A673 (cell line): ENCODE measurements at places on chromosomes 7 and 10. TPM values are rescaled to one million over a fixed set of nuclear protein-coding genes. Genes with fewer than 3 reads are reported as not detected.

The GLI3 gene
- 52.6 and 58.7 TPM in 2 replicates for total RNA-seq

GRCh38 chr10:47309408-47310089 lies 9.6 kb downstream of the GDF10 start:
- no peaks in the 10 kb centered on the region for H3K4me1 ChIP-seq
- H3K27me3 ChIP-seq = no peaks in the 10 kb centered on the region
- DNase-seq = no peak
- H3K36me3 ChIP-seq = no peaks in the 10 kb centered on the region
- H3K4me3 ChIP-seq = no peak overlapping the region
- H3K27ac ChIP-seq = no peak overlapping the region

- no peak for DNase-seq
- no peak overlapping the region for H3K4me3 ChIP-seq
- H3K4me1 ChIP-seq = no peaks in the 10 kb centered on the region
- H3K36me3 ChIP-seq = no peaks in the 10 kb centered on the region
- no peak overlapping the region for H3K27ac ChIP-seq
- H3K27me3 ChIP-seq = no peaks in the 10 kb centered on the region
Measured at GRCh38 chr10:132912713-132913558, 29.4 kb downstream of the CFAP46 start.

DNA sequence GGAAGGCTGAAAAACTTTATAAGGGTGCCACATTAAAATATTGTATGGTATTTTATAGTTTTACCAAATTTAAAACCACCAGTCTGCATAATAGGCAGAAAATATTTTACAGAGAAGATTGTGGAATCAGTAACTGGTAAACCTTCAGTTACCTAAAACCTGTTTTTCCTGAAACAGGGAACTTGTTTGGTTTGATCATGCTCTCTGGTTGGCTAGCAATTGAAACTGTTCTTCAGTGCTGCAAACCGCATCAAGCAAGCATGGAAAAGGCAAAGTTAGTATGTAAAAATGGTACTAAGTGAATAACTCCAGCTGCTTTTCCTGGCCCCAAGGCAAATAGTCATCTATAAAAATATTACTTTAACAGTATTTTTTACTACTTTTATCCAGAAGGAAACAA lies 316.9 kb upstream of the LRRN3 start:
- DNase-seq = no peak
- H3K4me1 ChIP-seq = no peaks in the 10 kb centered on the region
- no peaks in the 10 kb centered on the region for H3K27me3 ChIP-seq
- no peak overlapping the region for H3K27ac ChIP-seq

- H3K27ac ChIP-seq = no peak overlapping the region
- no peaks in the 10 kb centered on the region for H3K4me1 ChIP-seq
- H3K27me3 ChIP-seq = peaks cover 29% of the 10 kb centered on the region
- no peaks in the 10 kb centered on the region for H3K36me3 ChIP-seq
Measured at GRCh38 chr7:132240821-132241422, 335.3 kb downstream of the PLXNA4 start.

- no peaks in the 10 kb centered on the region for H3K36me3 ChIP-seq
- no peak overlapping the region for H3K4me3 ChIP-seq
- no peak for DNase-seq
- no peaks in the 10 kb centered on the region for H3K4me1 ChIP-seq
- no peak overlapping the region for H3K27ac ChIP-seq
Measured at GRCh38 chr7:30965372-30965771, 1.6 kb downstream of the GHRHR start.

The ACADSB gene
- 20.4 and 27.8 TPM in 2 replicates for total RNA-seq

The UCN3 gene
- not detected in 2 replicates for total RNA-seq

The FBXO24 gene
- 0.44 and 0.75 TPM in 2 replicates for total RNA-seq

GRCh38 chr10:29950391-29950790 lies 109.0 kb downstream of the JCAD start:
- no peak for DNase-seq
- no peak overlapping the region for H3K27ac ChIP-seq
- no peaks in the 10 kb centered on the region for H3K36me3 ChIP-seq
- H3K4me3 ChIP-seq = no peak overlapping the region
- no peaks in the 10 kb centered on the region for H3K4me1 ChIP-seq
- H3K27me3 ChIP-seq = no peaks in the 10 kb centered on the region

The AKR1D1 gene
- not detected in 2 replicates for total RNA-seq

The C7orf33 gene
- total RNA-seq = not detected in 2 replicates

GRCh38 chr7:25854608-25855497 lies 297.1 kb upstream of the NFE2L3 start:
- H3K27me3 ChIP-seq = peaks cover 16% of the 10 kb centered on the region
- H3K4me1 ChIP-seq = peaks cover 14% of the 10 kb centered on the region
- H3K27ac ChIP-seq = no peak overlapping the region
- no peaks in the 10 kb centered on the region for H3K36me3 ChIP-seq

DNA sequence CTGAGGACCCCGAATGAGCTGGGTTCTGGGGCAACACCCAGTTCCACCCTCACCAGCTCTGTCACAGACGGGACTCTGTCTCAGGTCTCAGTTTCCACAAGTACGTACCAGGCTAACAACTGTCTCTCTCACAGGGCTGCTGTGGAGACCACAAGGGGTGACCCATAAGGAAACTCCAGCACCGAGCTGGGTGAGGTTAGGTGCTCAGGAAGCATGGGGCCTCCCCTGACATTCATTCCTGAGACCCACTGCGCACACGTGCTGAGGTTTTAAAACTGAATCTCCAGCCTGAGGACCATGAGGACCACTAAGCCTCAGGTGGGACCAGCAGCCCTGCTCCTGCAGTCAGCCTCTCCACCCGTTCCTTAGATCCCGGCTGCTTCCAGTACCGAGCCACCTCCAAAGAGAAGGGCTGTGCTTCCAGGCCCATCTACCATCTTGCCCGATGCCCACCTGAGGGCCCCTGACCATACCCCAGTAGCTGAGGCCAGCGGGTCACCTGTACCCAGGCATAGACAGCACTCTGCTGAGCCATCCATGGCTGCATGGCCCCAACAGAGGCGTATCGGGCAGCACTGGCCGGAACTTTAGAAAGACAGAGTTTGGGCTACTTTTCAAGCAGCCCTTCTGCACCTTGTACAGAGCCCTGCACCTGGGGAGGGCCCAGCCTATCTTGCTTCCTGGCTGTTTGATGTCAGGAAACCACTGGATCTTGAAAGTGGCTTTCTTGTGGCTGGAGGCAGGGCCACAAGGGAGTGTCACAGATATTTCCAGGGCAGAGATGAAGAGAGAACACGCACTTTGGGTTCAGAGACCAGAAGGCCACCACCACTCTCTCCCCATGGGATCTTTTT lies 18.7 kb downstream of the HSPA12A start:
- no peak overlapping the region for H3K27ac ChIP-seq
- DNase-seq = no peak
- H3K4me1 ChIP-seq = no peaks in the 10 kb centered on the region
- H3K27me3 ChIP-seq = peaks cover 13% of the 10 kb centered on the region
- H3K36me3 ChIP-seq = no peaks in the 10 kb centered on the region

GRCh38 chr10:62136931-62137330 lies 131.7 kb downstream of the RTKN2 start:
- DNase-seq = no peak
- no peak overlapping the region for H3K27ac ChIP-seq
- H3K4me3 ChIP-seq = no peak overlapping the region

- H3K36me3 ChIP-seq = no peaks in the 10 kb centered on the region
- no peak overlapping the region for H3K27ac ChIP-seq
- H3K27me3 ChIP-seq = no peaks in the 10 kb centered on the region
- peak; percentile 7 for DNase-seq
- H3K4me3 ChIP-seq = no peak overlapping the region
Measured at GRCh38 chr7:7693881-7694280, 24.5 kb downstream of the RPA3 start.

The SH2B2 gene
- 8.6 and 11.3 TPM in 2 replicates for total RNA-seq

DNA sequence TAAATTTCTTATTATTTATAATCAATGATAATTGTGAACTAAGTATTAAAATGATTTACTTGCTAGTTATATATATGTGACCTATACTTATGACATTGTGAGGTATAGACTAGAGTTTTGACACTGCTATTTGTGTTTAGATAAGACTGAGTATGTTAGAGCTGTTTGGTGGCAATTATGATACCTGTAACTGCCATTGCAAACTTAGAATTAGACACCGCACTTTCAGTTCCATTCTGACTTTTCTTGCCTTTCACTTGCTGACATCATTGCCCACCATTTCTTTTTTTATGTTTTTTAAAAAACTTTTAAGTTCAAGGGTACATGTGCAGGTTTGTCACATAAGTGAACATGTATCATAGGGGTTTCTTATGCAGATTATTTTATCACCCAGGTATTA lies 214.5 kb downstream of the MBL2 start:
- H3K27ac ChIP-seq = no peak overlapping the region
- H3K4me1 ChIP-seq = no peaks in the 10 kb centered on the region
- no peaks in the 10 kb centered on the region for H3K36me3 ChIP-seq
- H3K27me3 ChIP-seq = no peaks in the 10 kb centered on the region
- H3K4me3 ChIP-seq = no peak overlapping the region
- DNase-seq = no peak

- H3K36me3 ChIP-seq = no peaks in the 10 kb centered on the region
- DNase-seq = no peak
- no peaks in the 10 kb centered on the region for H3K27me3 ChIP-seq
- H3K27ac ChIP-seq = no peak overlapping the region
Measured at GRCh38 chr7:11177793-11178192, 204.1 kb downstream of the PHF14 start.

DNA sequence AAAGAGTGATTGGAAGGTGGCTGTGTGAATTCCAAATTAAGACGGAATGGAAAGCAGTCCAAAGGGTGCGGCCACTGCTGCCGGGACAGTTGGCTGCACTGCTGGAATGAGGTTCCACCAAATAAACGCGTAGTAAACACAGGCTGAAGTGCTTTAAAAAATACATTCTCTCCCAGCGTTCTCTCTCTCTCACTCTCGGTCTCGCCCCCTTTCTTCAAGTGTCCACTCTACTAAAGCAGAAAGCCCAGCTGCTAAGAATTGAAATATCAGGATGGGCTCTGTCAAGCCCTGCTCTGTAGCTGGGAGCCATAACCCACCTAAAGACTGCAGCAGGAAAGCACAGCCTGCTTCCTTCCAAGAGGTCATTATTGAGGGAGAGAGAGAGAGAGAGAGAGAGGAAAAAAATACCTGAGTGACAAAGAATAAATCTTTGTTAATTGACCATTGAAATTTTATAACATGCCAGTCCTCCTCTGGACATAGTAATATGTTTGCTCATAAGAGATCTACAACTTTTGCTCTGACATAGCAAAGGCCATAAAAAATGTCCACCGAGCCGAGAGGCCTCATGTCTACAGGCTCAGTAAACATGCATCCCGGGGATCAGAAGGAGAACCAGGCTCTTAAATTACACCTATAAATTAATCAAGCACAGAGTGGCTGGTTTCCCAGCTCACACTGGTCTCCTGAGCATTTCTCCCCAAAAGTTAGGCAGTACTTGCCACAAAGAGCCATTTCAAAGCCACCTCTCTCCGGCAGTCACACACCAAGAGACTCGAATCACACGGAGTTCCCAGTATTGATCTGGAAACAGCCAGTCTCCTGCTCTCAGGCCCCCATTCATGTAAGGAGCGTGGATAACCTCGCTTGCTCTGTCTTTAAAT lies 72.8 kb downstream of the FGFR2 start:
- no peak overlapping the region for H3K27ac ChIP-seq
- peaks cover 45% of the 10 kb centered on the region for H3K27me3 ChIP-seq
- no peak for DNase-seq
- H3K36me3 ChIP-seq = no peaks in the 10 kb centered on the region
- no peaks in the 10 kb centered on the region for H3K4me1 ChIP-seq

The CHST12 gene
- 19.7 and 21.8 TPM in 2 replicates for total RNA-seq

- no peak overlapping the region for H3K27ac ChIP-seq
- DNase-seq = no peak
- no peak overlapping the region for H3K4me3 ChIP-seq
- no peaks in the 10 kb centered on the region for H3K27me3 ChIP-seq
- no peaks in the 10 kb centered on the region for H3K36me3 ChIP-seq
Measured at GRCh38 chr7:154613811-154614210, 389.1 kb downstream of the PAXIP1 start.

- H3K27ac ChIP-seq = no peak overlapping the region
- no peaks in the 10 kb centered on the region for H3K36me3 ChIP-seq
- H3K27me3 ChIP-seq = no peaks in the 10 kb centered on the region
- no peak overlapping the region for H3K4me3 ChIP-seq
- no peaks in the 10 kb centered on the region for H3K4me1 ChIP-seq
Measured at GRCh38 chr10:17335065-17335464, 107.0 kb downstream of the VIM start.

DNA sequence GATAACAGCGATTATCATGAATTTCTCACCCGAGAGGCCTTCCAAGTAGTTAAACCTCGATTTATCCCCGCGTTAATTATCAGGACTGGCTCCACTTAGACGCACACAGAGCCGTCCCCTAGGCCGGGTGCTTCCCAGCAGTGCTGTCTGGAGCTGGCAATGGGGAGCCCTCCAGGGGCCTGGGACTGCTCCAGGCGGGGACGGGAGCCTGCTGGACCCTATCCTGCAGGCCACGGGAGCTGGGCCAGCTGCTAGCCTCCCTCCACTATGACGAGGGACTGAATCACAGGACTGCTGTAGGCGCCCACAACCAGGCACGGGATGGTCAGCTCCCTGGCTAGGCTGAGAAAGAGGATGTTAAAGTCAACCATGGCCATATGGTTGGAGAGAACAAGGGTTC lies 229.1 kb downstream of the ELFN1 start:
- no peaks in the 10 kb centered on the region for H3K4me1 ChIP-seq
- no peaks in the 10 kb centered on the region for H3K27me3 ChIP-seq
- H3K4me3 ChIP-seq = no peak overlapping the region
- no peaks in the 10 kb centered on the region for H3K36me3 ChIP-seq
- no peak overlapping the region for H3K27ac ChIP-seq

- H3K36me3 ChIP-seq = no peaks in the 10 kb centered on the region
- H3K27me3 ChIP-seq = no peaks in the 10 kb centered on the region
- H3K4me3 ChIP-seq = no peak overlapping the region
- H3K4me1 ChIP-seq = no peaks in the 10 kb centered on the region
- no peak overlapping the region for H3K27ac ChIP-seq
- DNase-seq = no peak
Measured at GRCh38 chr10:122341141-122341810, 33.2 kb upstream of the PLEKHA1 start.

GRCh38 chr7:111780527-111780926 lies 218.2 kb upstream of the IMMP2L start:
- no peaks in the 10 kb centered on the region for H3K36me3 ChIP-seq
- H3K27me3 ChIP-seq = no peaks in the 10 kb centered on the region
- no peak overlapping the region for H3K27ac ChIP-seq
- no peak overlapping the region for H3K4me3 ChIP-seq

DNA sequence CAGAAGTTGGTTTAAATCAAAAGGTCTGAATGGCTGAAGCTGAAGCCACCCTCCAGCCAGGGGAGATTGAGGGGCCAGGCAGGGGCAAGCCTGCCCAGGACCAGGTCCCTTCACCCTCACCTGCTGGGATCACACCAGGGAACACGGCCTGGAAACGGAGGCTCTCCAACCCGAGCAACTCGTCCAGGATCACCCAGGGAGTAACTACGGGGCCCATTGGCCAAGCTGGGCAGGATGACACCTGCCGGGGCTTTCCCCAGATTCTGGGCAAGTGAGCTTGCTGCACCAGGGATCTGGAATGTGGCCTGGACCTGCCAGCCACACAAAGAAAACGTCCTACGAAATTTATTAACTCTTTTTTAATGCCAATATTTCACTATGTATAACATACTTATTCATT lies 30.4 kb upstream of the PPP2R2D start:
- H3K27ac ChIP-seq = no peak overlapping the region
